Glomerular endothelial cell (primary cell): ENCODE measurements at places on chromosomes 2 and 18. TPM values are rescaled to one million over a fixed set of nuclear protein-coding genes. Genes with fewer than 3 reads are reported as not detected.

GRCh38 chr2:46701152-46701551 is 214.5 kb downstream of the MCFD2 start:
- no peak for DNase-seq

- no peak for DNase-seq
Observed at GRCh38 chr2:27262379-27263286, at the start of gene SLC30A3. TSS of gene SLC30A3 (minus strand) at chr2:27263047. CDS start at chr2:27262906, 141 bp downstream.

- peak; percentile 75 for DNase-seq
Observed at GRCh38 chr2:88738271-88738670, 46.8 kb downstream of the RPIA start.

- DNase-seq: no peak
Observed at GRCh38 chr2:241860184-241861078, 1.7 kb upstream of the PDCD1 start.

DNA sequence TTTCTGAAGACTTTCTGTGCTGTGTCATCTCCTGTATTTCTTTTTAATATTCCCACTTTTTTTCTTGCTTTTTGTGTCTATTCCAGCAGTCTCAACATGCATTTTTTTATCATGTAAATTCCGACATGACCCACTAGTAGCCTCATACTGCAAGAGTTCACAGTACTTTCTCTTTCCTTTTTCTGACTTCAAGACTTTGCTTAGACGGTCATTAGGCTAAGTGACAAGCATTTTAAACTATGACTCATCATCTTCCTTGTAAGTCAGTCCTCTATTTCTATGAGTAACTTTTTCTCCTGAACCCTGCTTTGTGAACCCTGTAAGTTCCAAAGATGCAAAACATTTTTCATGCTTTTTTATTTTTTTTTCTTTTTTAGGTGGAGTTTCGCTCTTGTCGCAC is 381.2 kb downstream of the TXNL1 start:
- DNase-seq: no peak

GRCh38 chr2:101089419-101089818 is 61.8 kb downstream of the TBC1D8 start:
- no peak for DNase-seq

GRCh38 chr2:159562248-159562647 is 54.1 kb downstream of the BAZ2B start:
- no peak for DNase-seq

The GRB14 gene
- total RNA-seq: 1.2 and 3.2 TPM in 2 replicates

The KHK gene
- 0.58 and 3.1 TPM in 2 replicates for total RNA-seq
